ENCODE measurements at places on chromosomes 2 and 18.

- DNase-seq = no peak
Measured at GRCh38 chr2:221567809-221568208, 4.3 kb downstream of the EPHA4 start.

GRCh38 chr18:55384551-55385275, 203.3 kb downstream of the TCF4 start:
- peak; percentile 27 for DNase-seq

- DNase-seq = no peak
Measured at GRCh38 chr2:12688091-12688490, 28.6 kb upstream of the TRIB2 start.

GRCh38 chr2:60125611-60126426, 427.6 kb downstream of the BCL11A start:
- DNase-seq = peak; percentile 9

Measured in eye (tissue), 1 donor.